RWPE1 (cell line): ENCODE measurements at places on chromosomes 4 and X.

DNA sequence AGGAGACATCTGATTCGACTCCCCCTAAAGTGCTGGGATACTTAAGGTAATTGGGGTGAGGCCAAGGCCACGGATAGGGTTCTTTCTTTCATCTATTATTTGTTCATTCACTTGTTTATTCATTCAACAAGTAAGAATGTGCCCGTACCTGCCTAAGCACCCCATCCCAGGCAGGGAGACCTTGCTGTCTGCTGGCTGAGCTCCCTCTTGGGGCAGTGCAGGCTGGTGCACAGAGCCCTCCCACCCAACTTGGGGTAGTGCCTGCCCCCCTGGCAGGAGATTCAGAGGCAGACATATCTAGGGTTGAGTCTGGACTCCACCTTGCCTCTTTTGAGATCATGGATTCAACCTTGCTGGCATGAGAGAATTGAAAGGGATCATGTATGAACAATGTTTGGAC lies 95.7 kb downstream of the DRD5 start:
- DNase-seq: no peak

- peak; percentile 19 for DNase-seq
Measured at GRCh38 chr4:173231916-173232315, 63.3 kb downstream of the GALNT7 start.

DNA sequence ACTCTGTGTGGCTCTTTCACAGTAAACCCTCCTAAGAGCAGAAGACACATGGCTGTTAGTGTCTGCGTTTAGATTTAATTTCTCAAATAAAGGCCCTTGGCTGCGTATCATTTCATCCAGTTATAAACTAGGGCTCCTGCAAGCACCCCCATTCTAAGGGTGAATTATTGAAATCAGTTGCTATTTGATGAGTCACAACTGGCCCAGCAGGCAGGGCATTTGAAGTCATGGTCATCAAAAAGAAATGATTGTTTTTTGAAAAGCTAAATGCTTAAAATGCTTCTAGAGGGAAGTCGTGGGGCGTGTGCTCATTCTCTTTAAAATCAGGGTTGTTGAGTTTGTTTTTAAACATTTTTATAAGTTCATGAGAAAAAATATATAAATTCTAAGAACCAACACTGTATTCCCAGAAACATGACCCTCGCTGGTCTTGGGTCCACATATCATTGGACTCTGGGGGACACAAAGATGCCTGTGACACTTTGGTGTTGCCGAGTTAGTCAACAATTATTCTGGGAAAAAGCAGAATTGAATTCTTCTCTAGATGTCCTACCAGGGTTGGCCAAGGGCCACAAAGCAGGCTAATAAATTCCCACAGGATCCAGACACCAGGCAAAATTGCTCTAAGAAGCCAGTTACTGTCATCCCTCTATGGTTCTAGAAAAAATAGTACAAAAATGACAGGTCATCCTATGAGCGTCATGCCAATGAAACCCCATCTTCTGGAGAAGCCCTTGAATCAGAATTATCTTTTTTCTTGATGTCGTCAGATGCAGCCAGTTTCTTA lies 99.5 kb upstream of the MYOZ2 start:
- no peak for DNase-seq

DNA sequence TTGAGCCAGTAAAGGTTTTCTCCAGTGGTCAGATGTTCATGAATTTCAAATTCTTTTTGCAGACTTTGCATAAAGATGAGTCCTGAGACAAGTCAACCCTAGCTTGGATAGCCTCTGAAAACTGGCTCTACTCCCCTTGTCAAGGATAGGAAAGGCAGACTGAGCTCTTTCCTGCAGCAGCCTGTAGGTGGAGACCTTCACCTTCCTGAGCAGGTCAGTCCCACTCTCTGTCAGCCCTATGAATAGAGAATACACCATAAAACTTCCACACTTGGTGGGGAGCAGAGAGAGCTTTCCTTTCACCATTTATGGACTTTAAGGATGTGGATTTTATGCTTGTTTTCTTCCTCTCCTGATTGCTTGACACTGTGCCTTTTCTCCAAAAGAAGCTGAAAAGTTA lies 41.9 kb downstream of the PCDH19 start:
- peak; percentile 9 for DNase-seq

GRCh38 chrX:1181170-1181569 lies 31.3 kb downstream of the CRLF2 start:
- DNase-seq: no peak

GRCh38 chr4:110335399-110335798 lies 137.0 kb upstream of the ELOVL6 start:
- no peak for DNase-seq

DNA sequence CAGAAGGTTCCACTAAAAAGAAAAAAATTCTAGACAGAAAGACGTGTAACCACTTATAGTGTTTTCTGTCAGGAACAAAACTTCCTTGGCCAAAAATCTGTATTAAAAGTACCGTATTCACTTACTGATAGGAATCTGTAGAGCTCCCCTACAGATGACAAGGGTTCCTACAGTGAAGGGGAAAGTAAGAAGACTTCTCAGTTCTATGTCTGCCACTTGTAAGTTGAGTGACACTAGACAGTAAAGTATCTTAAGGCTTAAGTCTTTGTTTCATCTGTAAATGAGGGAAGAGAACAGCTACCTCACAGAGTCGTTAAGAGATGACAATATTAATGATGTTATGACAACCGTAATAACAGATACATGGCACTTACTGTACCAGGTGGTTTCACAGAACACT lies 3.3 kb downstream of the COQ2 start:
- DNase-seq: no peak

DNA sequence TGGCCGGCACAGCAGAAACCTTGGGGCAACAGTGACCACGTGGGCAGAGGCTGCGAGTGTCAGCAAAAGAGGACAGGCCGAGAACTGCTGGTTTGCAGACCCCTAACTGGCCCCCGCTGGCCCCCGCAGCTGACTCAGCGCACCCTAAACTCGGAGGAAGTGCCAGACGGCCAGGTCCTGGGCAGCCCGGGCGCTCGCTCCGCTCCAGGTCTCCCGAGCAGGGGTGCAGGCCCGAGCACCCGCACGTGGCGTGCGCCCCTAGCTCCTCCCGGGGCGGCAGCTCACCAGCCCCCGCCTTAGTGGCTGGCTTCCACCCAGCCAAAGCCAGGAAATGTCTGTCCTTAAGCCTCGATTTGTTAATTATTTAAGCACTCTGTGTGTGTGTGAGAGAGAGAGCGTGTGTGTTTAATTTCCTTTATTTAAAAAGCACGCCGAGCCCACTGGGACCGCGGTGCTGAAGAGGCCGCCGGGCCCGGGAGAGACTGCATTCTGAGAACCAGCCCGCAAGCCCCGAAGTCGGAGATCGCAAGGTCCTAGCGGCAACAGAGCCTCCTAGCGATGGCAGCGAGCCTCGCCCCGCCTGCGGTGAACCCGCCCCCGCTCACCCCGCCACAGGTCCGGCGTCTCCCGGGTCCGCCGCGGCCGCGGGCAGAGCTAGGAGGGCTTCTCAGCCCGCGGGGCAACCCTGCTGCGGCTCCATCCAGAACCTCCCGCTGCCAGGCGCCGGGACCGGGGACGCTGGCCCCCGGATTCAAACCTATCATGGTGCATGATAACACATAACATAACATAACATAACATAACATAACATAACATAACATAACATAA lies 45.9 kb upstream of the CDKN2AIP start:
- peak; percentile 71 for DNase-seq

GRCh38 chr4:3387943-3388361 lies 53.8 kb upstream of the HGFAC start:
- DNase-seq: peak; percentile 41

GRCh38 chr4:1448589-1449420 lies 42.6 kb upstream of the NKX1-1 start:
- DNase-seq: no peak

GRCh38 chr4:176614793-176615192 lies 177.9 kb downstream of the VEGFC start:
- DNase-seq: no peak

GRCh38 chrX:82208975-82209374 lies 1007.1 kb downstream of the SH3BGRL start:
- no peak for DNase-seq

- no peak for DNase-seq
Measured at GRCh38 chr4:84050015-84050414, 449.1 kb downstream of the NKX6-1 start.

DNA sequence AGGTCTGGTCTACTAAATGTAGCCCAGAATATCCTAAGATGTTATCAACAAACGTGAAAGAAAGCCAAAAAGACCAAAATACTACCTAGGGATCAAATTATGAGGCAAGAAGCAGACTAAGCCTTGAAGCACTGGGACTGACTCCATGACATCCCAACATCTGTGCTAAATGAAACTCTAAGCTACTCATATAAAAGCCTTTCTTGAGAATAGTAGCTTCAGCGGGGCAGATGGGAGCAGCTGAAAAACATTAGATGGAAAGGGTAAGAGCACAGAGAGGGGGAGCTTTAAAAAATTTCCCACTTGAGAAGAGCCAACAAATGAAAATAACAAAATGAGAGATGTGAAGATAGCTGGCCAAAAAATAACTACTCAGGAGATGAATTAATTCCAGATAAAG lies 81.7 kb downstream of the MAD2L1 start:
- DNase-seq: no peak

DNA sequence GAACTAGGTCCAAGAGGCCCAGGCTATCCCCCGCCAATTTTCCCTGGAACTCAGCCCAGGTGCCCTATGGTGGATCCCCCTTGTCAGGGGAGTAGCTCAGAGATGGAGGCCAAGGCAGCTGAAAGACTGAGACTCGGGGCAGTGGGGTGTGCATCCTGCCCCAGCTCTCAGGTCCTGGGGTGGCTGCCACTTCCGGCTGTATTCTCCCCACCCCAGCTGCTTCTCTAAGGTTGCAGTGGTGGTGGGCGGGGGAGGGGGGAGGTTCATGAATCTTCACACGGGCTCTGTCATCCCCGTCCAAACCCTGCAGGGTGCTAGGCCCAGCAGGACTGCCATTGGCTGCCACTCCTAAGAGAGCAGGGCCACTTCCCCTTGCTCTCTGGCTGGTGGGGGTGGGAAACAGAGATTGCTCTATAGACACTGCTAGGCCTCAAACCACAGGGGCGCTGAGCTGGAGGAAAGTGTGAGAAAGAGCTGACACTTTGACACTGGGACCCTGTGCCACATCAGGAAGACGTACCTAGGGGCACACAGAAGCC lies 1.5 kb downstream of the SASH3 start:
- DNase-seq: no peak

DNA sequence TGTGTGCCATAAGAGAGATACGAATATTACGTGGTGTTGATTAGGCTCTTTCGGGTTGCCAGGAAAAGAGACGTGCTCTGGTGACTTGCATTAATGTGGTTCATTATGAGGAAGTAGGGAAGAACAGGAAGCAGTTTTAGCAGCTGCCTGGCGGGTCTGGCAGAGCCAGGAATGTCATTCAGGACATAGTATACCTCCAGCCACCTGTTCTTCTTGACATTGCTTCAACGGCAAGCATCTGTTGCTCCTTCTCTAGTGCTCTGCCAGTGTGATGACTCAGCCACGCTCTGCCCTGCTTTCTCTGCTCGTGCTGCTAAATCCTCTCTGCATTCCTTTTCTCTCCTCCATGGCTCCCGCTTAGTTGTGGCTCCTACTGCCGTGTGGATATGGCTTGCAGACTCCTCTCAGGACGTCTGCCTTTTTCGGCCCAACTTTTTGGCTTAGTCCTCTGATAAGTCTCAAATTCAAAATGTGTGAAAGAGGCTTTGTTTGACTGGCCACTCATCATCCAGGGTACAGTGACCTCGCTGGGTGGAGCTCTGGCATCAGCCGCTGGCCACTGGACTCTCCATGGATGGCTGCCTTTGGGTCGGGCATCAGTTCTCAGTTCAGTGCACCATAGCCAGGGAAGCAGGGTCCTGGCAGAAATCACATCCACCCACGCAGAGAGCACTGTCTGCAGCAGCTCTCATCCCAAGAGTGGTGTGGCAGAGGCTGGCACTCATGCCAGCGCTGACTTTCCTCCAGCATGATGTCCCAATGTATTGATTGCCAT lies 89.3 kb upstream of the KLF3 start:
- DNase-seq: no peak

GRCh38 chr4:112213856-112214255 lies 17.7 kb upstream of the AP1AR start:
- peak; percentile 44 for DNase-seq

DNA sequence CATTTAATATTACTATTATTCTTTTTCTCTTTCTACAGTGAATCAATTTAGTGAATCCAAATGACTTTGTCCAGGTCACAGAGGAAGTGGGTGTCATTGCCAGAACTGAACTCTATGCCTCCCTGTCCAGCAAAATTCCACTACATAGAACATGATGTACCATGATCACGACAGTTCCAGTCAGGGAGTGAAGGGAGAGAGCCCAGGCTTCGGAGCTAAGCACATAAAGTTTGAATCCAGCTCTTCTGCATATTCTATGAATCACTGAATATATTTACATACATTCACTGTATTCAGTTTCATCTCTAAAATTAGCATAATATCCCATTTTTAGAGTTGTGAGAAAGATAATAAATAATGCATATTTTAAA lies 17.4 kb downstream of the ARHGEF38 start:
- DNase-seq: no peak

GRCh38 chr4:122458625-122459024 lies 2.1 kb upstream of the IL2 start:
- peak; percentile 9 for DNase-seq

- DNase-seq: no peak
Measured at GRCh38 chrX:13190051-13190450, 129.8 kb downstream of the ATXN3L start.

DNA sequence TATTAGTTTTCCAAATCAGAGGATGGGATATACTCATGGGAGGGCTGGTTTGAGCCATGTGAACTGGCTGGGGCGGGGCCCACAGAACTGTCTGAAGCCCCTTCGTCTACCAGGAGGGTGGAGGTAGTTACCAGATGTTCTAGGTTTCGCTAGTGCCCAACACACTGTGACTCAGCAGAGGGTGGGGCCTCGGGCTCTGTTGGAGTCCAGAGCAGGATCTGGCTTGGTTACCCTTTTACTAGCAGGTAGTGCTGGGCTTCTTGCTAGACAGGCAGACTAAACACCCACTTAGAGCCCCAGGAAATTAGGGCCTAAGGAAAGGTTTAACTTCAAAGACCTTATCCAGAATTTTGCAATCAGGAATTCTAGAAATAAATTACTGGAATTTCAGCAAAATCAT lies 56.2 kb upstream of the CHRDL1 start:
- peak; percentile 14 for DNase-seq

DNA sequence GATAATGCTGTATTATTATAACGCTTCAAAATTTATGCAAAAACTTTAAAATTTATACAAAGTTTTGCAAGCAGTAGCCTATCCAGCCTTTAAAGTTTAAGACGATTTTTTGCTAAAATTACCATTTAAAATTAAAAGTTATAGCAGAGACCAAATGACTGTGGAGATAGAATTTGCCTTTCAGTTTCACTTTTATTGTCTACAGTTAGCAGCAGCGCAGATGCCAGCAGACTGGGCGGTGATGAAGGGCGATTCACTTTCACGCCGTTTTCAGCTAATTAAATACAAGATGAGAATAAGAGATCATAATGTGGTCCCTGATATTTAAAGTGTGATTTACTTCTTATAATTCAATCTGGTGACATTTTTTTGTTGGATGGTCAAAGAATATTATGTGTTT lies 1381.5 kb upstream of the ADGRL3 start:
- no peak for DNase-seq

GRCh38 chr4:101355767-101356702 lies 8.7 kb upstream of the PPP3CA start:
- DNase-seq: peak; percentile 71

- DNase-seq: no peak
Measured at GRCh38 chrX:79167462-79167861, 23.0 kb downstream of the GPR174 start.

GRCh38 chrX:109533005-109533404 lies 3.6 kb upstream of the NXT2 start:
- no peak for DNase-seq
